ENCODE measurements at places on chromosomes 5 and 9.

GRCh38 chr5:14129123-14129522 lies 14.0 kb upstream of the TRIO start:
- no peak for DNase-seq

DNA sequence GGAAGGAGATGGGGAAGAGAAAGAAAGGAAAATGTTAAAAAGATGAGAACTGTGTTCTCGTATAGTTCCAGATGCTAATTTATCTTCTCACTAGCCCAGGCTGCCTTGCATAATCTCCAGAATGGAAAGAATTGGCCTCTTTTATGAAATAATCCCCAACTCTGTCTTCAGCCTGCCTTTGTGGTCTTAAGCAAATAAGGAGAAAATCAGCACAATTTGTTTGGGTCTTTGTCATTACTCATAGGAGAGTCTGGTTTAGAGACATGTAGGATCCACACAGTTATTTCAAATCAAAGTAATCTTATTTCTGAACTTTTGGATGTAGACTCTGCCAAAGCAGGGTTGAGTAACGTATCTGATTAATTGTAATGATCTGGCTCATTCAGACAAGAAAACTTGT lies 50.7 kb upstream of the CAMK4 start:
- no peak for DNase-seq

DNA sequence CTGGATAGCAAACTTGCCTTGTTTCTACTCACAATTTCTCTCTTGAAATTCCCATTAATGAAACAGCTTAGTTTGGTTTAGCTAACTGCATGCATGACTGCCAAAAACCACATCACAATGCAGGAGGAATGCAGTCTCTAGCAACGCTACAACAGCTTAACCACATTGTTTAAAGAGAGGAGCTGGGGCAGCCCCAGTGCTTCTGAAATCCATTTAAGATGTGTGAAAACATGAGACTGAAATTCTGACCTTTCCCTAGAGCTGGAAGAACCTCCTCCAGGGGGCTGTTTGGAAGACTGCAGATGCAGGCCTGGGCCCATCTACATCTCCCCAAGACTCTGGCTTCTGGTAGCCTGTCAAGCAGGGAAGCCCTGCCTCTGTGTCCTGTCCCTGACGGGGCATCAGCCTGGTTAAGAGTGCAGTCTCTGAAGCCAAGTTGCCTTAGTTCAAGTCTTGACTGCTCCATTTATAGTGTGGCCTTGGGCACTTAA lies 157.1 kb downstream of the ZNF462 start:
- DNase-seq: no peak

GRCh38 chr9:94030318-94031179 lies 53.7 kb upstream of the PTPDC1 start:
- DNase-seq: peak; percentile 93

DNA sequence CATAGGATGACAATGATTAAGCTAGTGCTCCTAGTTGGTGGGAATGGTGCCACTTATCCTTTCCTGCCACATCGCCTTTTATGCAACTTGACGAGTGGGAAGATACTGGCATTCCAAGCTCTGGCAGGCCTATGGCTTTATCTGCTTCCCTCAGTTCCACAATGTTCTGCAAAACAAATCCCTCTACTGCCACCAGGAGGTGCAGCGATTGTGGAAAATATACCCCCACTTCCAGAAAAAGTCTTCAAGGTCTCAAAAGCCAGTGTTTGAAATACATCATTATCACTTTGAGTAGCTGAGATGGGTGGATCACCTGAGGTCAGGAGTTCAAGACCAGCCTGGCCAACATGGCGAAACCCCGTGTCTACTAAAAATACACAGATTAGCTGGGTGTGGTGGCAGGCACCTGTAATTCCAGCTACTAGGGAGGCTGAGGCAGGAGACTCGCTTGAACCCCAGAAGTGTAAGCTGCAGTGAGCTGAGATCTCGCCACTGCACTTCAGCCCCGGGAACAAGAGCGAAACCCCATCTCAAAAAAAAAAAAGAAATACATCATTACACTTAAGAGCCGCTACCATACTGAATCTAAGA lies 3.4 kb downstream of the CLINT1 start:
- no peak for DNase-seq

DNA sequence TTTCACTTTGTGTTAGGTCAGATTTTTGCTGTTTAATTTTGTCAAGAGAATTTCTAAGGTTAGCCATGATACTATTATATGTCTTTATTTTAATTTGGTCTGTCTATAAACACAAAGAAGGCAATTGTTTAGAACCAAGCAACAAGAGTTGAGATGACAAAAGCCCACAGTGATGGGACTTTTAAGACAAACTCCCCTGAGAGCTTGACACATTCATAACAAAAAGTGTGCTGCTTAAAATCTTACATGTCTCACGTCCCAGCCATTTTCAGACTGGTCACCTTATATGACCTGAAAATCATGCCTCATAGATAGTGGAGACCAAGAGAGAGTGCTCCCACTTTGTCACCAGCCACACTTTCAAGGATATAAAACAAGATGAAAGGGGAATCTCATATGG lies 21.6 kb upstream of the NNT start:
- DNase-seq: no peak

DNA sequence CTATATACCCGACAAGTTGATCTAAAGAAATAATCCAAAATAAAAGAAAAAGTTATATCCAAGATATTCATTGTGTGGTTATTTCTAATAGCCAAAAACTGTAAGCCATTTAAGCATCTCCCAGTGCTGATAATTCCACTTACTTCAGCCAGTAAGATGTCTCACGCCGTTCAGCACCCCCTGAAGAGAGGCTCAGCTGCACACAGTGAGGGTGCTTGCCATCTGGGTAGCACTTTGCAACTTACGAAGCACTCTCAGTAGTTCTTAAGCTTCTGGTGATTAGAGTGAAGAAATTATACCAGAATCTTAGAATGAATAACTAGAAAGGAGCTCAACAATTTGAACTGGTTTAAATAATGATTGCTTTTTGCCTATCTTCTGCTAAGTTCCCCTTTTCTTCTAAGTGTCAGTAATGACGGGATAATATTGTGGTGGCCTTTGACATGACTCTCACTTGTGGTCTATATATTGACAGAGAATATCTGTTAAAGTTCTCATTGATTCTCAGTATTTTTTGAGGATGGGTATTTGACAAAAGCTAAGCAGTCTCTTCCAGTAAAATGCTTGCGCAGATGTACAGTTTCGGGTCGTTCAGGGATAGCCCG lies 26.2 kb upstream of the LTC4S start:
- DNase-seq: no peak

- DNase-seq: no peak
Measured at GRCh38 chr5:141785711-141786110, 92.5 kb downstream of the PCDH1 start.

DNA sequence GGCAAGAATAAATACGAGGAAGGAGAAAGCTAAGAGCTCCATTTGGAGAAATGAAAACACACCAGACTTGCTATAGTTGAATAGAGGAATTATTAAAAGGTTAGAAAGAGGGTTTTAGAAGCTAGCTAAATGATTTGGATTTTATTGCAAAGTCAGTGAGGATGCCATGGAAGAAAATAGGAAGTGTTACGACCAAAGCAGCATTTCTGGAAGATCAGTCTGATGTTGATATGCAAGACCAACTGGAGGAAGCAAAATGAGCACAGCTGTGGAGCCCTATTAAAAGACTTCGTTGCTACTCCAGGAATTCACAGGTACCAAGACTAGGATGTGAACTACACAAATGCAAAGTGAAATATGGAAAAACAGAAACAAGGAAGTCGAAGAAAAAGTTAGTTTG lies 2.1 kb downstream of the DHX29 start:
- no peak for DNase-seq

- DNase-seq: no peak
Measured at GRCh38 chr9:9283159-9283986, 1329.4 kb downstream of the PTPRD start.

- DNase-seq: no peak
Measured at GRCh38 chr9:91755761-91756509, 194.1 kb downstream of the ROR2 start.

DNA sequence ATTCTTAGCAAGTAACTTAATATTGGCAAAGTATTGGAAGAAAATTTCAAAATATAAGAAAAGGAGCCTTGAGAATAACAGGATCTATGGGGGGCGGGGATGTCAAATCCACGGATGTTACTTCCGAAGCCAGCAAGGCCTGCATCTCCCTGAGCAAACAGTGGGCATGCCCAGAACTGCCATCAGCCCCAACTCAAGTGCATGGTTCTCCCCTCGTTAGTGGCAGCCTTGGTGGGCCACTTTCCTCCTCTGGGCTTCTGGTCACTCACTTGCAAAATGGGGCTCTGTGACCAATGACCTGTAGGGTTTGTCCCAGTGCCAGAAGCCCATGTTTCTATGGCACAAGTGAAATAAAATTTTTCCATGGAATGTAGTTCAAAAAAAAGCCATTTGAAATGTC lies 27.2 kb upstream of the MED10 start:
- DNase-seq: no peak

DNA sequence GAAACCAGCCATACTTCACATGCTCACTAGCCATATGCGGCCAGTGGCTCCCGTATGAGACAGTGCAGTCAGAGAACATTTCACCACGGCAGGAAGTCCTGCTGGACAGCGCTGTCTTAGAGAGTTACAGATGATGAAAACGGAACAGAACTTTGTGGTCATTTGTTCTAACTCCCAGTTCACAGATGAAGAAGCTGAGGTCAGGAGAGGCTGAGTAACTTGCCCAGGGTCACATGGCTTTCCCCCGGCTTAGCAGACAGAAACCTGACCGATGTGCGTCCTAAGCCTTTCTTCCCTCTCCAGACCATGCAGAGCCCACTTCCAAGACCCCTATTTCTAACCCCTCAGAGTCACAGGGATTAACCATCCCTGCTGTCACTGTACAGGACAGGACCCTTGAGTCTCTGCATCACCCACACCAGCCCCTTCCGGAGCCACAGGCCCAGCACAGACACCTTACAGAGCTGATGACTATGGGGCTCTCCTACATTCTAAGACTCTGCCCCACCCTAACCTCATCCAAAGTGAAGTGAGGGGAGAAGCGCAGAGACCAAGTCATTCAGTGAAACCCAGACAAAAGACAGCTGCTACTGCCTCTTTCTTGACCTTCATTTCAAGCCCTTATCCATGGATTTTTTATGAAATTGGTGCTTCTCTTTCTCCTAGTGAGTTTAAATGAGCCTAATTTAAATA lies 86.9 kb downstream of the PTPN3 start:
- peak; percentile 68 for DNase-seq

- DNase-seq: no peak
Measured at GRCh38 chr5:14720236-14720923, 55.9 kb downstream of the OTULIN start.
